ENCODE measurements at places on chromosomes 6 and 20.

DNA sequence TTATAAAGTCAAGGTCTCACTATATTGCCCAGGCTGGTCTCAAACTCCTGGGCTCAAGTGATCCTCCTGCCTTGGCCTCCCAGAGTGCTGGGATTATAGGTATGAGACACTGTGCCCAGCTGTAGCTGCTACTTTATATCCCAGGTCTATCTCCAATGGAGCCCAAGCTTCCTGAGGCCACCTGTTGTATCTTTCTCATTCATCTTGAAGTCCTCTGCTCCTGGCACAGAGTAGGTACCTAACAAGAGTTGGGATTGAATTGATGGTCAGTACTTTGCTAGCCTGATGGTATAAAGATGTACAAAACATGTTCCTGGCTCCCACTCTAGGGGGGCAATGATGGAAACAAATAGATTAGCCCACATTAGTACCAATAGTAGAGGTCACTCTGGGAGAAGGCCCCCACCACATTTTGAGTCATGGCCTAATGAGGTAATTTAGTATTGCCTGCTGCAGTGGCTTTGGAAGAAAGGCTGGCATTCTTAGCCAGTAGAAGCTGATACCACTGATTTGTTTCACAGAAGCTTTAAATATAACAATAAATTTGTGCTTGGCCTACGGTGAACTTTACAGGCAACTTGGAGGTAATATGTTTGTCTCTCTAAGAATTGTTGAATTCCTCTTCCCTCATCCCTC lies 5.4 kb downstream of the PTPN1 start:
- DNase-seq, result no peak

DNA sequence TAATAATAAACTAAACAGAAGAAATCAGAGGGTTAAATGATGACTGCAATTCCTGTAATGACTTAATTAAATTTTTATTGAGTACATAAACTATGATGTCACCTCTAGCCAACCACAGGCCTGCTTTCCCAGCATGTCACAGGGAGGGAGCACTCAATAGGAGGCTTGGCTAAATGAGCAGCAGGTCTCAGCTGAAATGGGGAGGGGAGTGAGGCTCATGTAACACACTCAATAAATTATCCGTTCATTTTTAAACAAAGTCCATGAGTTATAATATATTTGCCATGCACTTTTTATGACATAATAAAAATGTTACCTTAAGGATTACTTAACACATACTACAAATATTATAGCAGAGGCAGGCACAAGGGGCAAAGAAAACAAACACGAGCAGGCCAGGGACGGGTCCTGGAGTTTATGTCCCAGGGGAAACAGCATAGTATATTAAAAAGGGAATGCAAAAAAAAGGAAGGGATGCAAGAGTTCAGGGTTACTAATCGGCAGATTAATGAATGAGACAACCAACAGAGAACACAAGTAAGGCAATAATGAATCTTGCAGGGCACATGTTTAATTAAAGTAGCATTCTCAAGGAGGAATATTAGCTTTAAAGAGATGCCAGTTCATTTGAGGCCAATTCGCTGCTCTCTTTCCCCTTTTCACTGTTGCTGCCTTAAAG lies 27.1 kb upstream of the FAM83C start:
- DNase-seq, result no peak

DNA sequence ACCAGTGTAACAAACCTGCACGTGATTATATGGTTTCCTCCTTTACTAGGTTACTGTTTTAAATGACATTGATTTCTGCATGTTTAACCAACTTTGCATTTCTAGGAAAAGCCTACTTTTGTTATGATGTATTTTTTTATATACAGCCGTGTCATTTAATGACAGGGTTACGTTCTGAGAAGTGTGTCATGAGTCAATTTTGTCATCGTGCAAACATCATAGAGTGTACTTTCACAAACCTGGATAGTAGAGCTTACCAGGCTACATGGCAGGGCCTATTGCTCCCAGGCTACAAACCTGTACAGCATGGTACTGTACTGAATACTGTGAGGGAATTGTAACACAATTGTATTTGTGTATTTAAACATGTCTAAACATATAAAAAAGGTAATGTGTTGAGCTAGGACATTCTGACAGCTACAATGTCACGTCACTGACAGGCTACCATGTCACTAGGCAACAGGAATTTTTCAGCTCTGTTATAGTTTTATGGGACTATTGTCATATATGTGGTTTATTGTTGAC lies 205.3 kb downstream of the PRL start:
- DNase-seq, result no peak

- DNase-seq, result no peak
Measured at GRCh38 chr6:72968704-72969103, 256.6 kb downstream of the KHDC1L start.

- peak; percentile 72 for DNase-seq
Measured at GRCh38 chr6:14857501-14857900, 388.4 kb upstream of the JARID2 start.

All from central memory CD8-positive, alpha-beta T cell (primary cell).